ENCODE measurements at places on chromosomes 16 and 17.

GRCh38 chr17:70636517-70637133 is 467.3 kb downstream of the KCNJ2 start:
- no peak for DNase-seq

- peak; percentile 60 for DNase-seq
Measured at GRCh38 chr17:17781591-17782496, 54.9 kb downstream of the SREBF1 start.

DNA sequence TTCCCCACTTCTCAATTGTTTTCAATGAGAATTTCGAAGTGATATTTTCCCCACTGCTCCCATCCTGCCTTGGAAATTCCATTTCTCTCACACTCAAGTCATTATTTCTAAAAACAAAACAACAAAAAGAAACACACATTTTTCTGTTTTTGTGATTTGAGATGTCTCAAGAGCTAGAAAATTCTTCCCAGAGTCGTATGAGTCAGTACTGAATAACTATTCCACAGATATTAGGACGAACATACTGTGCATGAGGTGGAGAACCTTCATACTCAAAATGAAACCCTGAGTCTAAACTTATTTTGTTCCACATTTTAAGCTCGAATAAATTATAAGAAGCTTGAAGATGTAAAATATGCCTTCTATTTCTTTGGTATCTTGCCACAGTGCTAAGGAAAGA is 204.6 kb downstream of the SLC39A11 start:
- no peak for DNase-seq

DNA sequence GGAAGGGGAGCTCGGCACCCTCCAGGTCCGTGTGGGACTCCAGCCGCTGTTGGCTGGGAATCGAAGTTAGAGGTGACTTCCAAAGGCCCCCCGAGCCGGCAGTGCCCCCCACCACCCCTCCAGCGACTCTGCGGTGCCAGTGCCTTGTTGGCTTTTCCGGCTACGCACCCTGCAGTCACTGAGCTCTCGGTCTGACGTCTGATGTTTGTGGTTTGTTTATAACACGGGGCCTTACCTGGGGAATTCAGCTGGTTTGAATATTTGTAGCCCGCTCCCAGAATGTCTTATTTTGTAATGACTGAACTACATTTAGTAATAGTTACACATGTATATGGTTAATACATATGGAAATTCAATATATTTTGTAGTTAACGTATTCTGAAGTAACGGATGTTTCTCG is 7.1 kb upstream of the BAIAP3 start:
- DNase-seq = no peak

DNA sequence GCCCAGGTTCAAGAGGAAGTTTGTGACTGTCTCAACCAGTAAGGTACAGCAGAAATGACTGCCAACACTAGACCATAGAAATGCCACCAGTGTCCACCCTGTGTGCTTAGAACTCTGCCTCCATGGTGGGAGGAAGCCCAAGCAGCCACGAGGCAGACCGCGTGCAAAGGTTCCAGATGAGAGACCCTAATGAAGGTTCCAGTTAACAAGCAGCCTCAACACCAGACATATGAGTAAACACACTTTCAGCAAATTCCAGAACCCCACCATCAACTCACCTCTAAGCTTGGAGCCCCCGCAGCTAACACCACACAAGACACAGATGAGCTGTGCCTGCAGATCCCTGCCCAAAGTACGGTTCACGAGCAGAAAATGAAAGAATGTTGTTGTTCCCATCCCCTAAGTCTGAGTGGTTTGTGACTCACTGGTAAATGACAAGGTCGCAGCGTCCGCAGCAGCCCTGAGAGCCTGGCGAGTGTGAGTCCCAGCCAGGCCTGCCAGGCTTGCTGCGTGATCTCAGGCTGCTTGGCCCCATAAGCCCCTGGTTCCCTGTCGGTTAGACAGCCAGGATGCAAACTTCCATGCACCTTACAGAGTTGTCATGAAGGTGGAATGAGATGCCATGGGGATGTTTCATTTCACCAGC is 193.7 kb downstream of the C16orf95 start:
- DNase-seq = no peak

- DNase-seq = no peak
Measured at GRCh38 chr16:68767581-68767980, 30.5 kb downstream of the CDH1 start.

DNA sequence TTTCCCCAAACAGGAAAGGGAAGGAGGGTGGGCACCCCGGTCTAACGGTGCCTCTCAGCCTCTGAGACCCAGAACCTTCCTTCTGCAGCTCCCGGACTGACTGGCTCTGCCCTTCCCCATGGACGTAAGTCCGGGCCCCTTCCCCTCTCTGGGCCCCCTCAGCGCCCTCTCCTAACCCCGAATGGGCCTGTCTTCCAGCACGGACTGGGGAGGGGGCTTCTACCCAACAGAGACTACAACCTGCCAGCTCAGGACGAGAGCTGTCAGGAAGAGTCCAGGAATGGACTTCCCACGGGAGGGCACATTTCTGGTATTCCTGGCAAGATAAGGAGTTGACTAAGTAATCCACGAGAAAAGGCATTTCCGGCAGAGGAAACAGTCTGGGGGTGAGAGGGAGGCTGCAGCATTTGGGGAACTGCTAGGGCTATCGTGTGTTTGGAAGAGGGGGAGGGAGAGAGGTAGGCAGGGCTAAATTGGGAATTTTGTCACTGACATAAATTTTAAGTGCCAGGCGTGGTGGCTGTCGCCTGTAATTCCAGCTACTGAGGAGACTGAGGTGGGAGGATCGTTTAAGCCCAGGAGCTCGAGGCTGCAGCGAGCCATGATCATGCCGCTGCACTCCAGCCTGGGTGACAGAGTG is 12.1 kb upstream of the ALDOA start:
- DNase-seq = no peak

DNA sequence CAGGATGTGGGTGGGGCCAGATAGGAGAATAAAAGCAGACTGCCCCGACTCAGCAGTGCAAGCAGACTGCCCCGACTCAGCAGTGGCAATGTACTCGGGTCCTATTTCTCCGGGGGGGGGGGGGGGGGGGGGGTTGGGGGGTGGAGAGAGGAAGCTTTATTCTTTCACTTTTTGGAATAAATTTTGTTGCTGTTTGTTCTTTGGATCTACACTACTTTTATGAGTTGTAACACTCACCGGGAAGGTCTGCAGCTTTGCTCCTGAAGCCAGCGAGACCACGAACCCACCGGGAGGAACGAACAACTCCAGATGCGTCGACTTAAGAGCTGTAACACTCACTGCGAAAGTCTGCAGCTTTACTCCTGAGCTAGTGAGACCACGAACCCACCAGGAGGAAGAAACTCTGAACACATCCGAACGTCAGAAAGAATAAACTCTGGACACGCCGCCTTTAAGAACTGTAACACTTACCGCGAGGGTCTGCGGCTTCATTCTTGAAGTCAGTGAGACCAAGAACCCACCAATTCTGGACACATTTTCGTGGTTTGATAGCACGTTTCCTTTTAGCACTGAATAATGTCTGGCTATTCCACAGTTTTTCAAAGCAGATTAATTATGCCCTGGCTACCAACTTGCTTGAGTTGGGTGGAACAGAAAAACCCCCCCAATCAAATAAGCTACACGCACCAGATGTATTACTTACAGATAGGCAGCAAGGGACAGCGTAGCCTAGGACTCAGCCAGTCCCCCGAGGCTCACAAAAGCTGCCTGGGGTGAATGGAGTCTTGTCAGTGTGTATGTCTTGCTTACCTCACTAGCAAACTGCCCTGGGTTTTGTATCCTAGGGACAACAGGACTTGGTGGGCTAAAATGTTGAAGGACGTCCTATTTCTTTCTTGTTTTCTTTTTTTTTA is 11.9 kb downstream of the FZD2 start:
- DNase-seq = no peak

GRCh38 chr16:24526701-24527495 is 12.5 kb upstream of the RBBP6 start:
- DNase-seq = no peak

DNA sequence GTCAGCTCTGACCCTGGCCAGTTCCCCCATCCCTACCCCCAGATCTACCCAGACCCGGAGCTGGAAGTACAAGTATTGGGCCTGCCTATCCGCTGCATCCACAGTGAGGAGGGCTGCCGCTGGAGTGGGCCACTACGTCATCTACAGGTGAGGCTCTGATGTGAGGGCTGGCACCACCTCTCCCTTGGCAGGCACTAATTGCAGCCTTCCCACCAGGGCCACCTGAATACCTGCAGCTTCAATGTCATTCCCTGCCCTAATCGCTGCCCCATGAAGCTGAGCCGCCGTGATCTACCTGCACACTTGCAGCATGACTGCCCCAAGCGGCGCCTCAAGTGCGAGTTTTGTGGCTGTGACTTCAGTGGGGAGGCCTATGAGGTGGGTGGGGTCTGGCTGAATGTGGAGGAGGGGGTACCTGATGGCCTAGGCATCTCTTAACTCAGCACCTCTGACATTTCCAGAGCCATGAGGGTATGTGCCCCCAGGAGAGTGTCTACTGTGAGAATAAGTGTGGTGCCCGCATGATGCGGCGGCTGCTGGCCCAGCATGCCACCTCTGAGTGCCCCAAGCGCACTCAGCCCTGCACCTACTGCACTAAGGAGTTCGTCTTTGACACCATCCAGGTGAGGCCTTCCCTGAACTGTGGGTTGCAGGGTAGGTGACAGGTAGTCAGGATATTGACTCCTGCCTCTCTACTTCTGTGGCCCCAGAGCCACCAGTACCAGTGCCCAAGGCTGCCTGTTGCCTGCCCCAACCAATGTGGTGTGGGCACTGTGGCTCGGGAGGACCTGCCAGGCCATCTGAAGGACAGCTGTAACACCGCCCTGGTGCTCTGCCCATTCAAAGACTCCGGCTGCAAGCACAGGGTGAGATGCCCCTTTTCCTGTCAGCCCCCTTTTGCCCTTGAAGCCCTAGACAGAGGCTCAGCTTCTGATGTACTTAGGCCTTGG is 4.3 kb downstream of the TRAF4 start:
- DNase-seq = no peak

DNA sequence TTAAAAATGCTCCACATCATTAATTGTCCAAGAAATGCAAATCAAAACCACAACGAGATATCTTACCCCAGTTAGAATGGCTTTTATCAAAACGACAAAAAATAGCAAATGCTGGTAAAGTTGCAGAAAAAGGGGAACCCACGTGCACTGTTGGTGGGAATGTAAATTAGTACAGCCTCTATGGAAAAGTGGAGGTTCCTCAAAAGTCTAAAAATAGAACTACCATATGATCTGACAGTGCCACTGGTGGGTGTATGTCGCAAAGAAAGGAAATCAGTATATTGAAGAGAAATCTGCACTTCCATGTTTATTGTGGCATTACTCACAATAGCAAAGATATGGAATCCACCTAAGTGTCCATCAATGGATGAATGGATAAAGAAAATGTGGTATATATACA is 38.2 kb upstream of the ZFHX3 start:
- no peak for DNase-seq

- DNase-seq = peak; percentile 88
Measured at GRCh38 chr17:81142301-81143199, 22.8 kb upstream of the PVALEF start.

- DNase-seq = no peak
Measured at GRCh38 chr17:42272162-42272907, 3.9 kb downstream of the STAT5B start.

DNA sequence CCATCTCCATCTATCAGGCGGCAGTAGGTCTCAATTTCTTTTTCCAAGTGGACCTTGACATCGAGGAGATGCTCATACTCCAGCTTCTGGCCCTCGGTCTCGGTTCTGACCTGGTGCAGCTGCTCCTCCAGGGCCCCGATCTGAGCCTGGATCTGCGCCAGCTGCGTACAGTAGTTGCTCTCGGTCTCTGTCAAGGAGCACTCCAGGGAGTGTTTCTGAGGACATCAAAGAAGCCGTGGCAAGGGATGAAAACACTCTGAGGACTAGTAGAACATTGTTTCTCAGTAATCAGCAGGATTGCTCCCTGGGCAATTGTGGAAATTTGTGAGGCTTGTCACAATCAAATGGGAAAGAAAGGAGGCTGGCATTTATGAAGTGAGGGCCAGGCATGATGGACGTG is 5.9 kb downstream of the KRT28 start:
- DNase-seq = no peak

GRCh38 chr17:60941028-60941427 is 263.4 kb downstream of the BCAS3 start:
- peak; percentile 29 for DNase-seq

GRCh38 chr16:71703333-71703732 is 21.2 kb downstream of the PHLPP2 start:
- DNase-seq = no peak

DNA sequence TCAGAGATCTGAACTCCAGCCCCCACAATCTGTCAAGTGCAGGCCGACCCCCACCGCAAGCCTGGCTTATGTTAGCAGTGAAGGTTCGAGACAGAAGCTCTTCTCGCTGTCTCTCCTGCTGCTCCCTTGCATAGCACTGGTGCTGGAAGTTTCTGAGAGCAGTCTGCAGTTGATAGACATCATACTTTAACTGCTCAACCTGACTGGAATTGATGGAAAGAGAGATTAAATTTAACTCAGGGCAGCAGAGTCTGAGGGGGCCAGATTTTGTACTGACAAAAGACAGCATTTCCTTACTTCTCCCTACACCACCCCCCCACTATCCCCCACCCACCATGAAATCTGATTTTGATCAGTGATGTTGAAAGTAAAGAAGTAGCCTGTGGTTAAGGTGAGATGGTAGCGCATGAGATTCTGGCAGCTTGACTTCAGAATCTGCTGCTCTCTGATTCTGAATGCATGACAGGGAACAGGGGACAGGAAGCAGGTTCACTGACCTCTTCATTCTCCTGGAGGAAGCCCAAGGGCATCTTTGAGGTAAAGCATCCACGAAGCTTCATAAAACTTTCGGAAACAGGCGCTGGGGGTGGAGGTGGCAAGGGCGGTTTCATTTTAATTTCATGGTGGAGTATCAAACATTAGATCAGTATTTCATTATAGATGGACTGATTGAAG is 44.3 kb upstream of the TMEM97 start:
- no peak for DNase-seq

GRCh38 chr16:68421076-68421475 is 27.2 kb downstream of the SMPD3 start:
- DNase-seq = no peak

DNA sequence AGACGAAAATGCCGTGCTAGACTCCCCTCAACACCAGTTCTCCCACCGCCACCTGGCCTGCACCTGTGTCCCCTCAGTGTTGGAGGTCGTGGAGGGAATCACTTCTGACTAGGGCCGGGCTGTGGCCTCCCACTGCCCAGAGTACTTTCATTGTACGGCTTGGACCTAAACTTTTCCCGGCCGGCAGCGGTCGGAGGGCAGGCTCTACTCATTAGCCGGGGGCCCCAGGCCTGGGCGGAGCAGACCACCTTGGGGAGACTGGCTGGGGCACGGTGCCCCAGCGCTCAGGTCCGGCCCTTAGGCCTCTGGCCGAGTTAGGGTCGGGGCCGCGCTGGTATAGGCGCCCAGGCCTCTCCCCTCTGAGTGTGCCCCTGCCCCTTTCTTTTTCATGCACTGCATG is 639 bp downstream of the CLDN6 start:
- DNase-seq = no peak

DNA sequence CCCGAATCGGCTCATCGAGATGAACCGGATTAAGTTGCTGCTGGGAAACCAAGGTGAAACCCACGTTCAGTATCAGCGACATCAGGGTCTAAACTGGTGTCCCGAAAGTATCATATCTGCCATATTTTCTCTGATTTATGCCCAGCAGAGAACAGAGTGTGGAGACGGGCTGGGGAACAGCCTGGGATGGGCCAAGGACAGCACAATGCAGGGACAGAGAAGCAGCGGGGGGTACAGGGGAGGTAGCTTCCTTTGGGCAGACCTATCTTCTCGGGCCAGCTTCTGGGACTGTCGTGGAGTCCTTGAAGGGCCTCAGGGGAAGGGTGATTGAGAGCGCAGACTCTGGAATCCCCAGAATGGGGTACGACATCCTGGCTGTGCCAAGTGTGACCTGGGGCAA is 17.5 kb upstream of the MLKL start:
- DNase-seq = no peak

GRCh38 chr17:41434415-41434814 is 6.4 kb downstream of the KRT38 start:
- DNase-seq = no peak
